Peyer's patch (tissue), 4 donors: ENCODE measurements at places on chromosomes 6 and 20. TPM values are rescaled to one million over a fixed set of nuclear protein-coding genes. Genes with fewer than 3 reads are reported as not detected.
A peak's percentile ranks its signal among the peaks of the same experiment; 100 is the strongest.

The TSBP1 gene
- total RNA-seq: not detected

- H3K36me3 ChIP-seq: no peaks in the 10 kb centered on the region
- H3K4me1 ChIP-seq: no peaks in the 10 kb centered on the region
- H3K27me3 ChIP-seq: no peaks in the 10 kb centered on the region
- no peak for DNase-seq
- no peak overlapping the region for H3K27ac ChIP-seq
These were observed 188.6 kb downstream of the KHDC1L start for GRCh38 chr6:73036689-73037088.

DNA sequence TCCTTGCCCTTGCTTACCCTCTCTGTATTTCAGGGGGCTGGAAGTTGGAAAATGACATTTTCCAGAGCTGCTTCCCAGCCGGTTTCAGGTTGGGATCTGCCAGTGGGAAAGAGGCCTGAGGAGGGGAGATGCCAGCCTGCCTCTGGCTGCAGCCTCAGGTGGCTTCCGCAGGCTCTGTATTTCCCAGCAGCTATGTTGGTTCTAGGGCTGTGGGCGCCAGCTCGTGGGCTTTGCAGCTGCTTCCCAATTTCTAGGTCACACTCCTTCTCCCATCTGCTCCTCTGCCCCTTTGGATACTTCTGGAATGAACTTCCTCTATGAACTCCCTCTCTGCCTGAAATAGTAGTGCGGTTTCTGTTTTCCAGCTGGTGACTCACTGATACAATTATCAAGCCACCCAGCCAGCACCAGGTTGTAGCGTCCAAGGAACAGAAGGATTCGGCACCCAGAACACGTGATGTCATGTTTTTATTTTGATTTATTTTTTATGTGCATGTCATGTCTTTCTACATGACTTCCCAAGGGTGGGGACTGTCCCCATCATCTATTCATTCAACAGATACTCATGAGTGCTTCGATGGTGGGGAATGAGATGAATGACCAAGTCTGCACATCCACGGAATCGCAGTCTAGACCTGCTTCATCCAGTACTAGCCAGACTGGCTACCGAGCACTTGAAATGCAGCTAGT is 38.0 kb downstream of the TGM2 start:
- H3K27me3 ChIP-seq: no peaks in the 10 kb centered on the region
- H3K4me3 ChIP-seq: no peak overlapping the region
- peak overlapping the region; percentile 18 for H3K27ac ChIP-seq
- no peak for DNase-seq
- no peaks in the 10 kb centered on the region for H3K4me1 ChIP-seq

The TTBK1 gene
- total RNA-seq: 1.4 TPM

DNA sequence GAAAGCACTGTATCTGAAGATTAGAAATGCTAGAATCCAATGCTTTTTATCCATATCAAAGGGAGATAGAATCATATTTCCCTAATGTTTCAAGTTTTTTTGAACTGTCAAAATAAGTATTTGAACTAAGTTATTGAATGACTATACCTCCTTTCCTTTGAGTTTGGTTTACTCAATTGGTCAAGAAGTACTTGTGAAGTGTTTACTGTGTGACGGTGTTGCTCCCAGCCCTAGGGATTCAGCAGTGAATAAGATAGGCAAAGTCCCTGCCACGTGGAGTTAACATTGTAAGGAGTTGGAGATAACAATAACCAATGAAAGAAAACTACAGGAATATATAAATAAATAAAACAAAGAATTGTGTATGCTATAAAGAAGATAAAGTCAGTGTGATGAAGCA is 535.9 kb downstream of the FRK start:
- no peaks in the 10 kb centered on the region for H3K27me3 ChIP-seq
- no peaks in the 10 kb centered on the region for H3K36me3 ChIP-seq
- H3K27ac ChIP-seq: no peak overlapping the region
- no peaks in the 10 kb centered on the region for H3K4me1 ChIP-seq
- H3K4me3 ChIP-seq: no peak overlapping the region

DNA sequence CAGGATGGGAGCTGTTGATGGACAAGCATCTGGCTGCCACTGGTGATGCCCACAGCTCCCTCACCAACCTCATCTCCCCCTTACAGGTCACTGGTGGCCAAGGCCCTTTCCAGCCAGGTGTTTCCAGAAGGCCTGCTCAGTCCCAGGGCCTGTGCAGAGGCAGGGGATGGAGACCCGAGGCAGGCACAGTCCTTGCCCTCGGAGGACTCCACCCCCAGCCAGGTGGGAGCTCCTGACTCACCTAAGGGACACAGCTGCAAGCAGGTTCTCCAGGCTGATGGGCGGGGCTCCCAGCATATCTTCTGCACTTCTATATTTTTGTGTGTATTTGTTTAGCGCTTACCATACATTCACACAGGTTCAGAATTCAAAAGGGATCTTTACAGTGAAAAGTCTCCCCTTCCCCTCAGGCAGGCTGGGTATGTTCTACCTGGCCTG is 17.4 kb downstream of the PRPH2 start:
- no peaks in the 10 kb centered on the region for H3K36me3 ChIP-seq
- H3K4me3 ChIP-seq: no peak overlapping the region
- H3K27ac ChIP-seq: no peak overlapping the region
- DNase-seq: no peak
- H3K4me1 ChIP-seq: no peaks in the 10 kb centered on the region
- no peaks in the 10 kb centered on the region for H3K27me3 ChIP-seq

The MUC22 gene
- not detected for total RNA-seq

- no peak for DNase-seq
- H3K4me1 ChIP-seq: no peaks in the 10 kb centered on the region
- no peak overlapping the region for H3K4me3 ChIP-seq
- no peaks in the 10 kb centered on the region for H3K27me3 ChIP-seq
- no peak overlapping the region for H3K27ac ChIP-seq
- no peaks in the 10 kb centered on the region for H3K36me3 ChIP-seq
These were observed 21.1 kb upstream of the AIG1 start for GRCh38 chr6:143039548-143039947.

- H3K4me1 ChIP-seq: no peaks in the 10 kb centered on the region
- H3K27me3 ChIP-seq: no peaks in the 10 kb centered on the region
- no peak for DNase-seq
- H3K36me3 ChIP-seq: no peaks in the 10 kb centered on the region
- no peak overlapping the region for H3K4me3 ChIP-seq
These were observed 11.8 kb downstream of the GNAS start for GRCh38 chr20:58864346-58864745.

DNA sequence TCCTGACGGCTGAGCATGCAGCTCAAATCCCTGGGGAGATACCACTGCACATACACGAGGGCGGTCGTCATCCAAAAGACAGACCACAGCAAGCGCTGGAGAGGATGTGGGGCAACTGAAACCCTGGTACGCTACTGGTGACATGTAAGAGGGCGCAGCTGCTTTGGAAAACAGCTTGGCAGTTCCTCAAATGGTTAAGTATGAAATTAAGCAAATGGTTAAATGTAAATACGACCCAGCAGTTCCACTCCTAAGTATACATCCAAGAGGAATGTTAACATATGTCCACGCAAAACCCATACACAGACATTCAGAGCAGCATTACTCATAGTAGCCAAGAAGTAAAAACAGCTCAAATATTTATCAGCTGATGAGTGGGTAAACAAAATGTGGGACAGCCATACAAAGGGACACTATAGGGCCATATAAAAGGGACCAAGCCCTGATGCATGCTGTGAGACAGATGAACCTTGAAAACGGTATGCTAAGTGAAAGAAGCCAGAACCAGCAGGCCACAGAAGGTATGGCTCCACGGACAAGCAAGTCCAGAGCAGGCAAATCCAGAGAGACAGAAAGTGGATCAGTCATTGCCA is 38.5 kb downstream of the RIPOR3 start:
- peak overlapping the region; percentile 27 for H3K27ac ChIP-seq
- no peaks in the 10 kb centered on the region for H3K36me3 ChIP-seq
- H3K27me3 ChIP-seq: no peaks in the 10 kb centered on the region

- peaks cover 12% of the 10 kb centered on the region for H3K4me1 ChIP-seq
- H3K27me3 ChIP-seq: no peaks in the 10 kb centered on the region
- DNase-seq: peak; percentile 82
- no peak overlapping the region for H3K4me3 ChIP-seq
- H3K36me3 ChIP-seq: no peaks in the 10 kb centered on the region
- H3K27ac ChIP-seq: peak overlapping the region; percentile 64
These were observed 37.3 kb upstream of the TOP1 start for GRCh38 chr20:40991181-40991889.

DNA sequence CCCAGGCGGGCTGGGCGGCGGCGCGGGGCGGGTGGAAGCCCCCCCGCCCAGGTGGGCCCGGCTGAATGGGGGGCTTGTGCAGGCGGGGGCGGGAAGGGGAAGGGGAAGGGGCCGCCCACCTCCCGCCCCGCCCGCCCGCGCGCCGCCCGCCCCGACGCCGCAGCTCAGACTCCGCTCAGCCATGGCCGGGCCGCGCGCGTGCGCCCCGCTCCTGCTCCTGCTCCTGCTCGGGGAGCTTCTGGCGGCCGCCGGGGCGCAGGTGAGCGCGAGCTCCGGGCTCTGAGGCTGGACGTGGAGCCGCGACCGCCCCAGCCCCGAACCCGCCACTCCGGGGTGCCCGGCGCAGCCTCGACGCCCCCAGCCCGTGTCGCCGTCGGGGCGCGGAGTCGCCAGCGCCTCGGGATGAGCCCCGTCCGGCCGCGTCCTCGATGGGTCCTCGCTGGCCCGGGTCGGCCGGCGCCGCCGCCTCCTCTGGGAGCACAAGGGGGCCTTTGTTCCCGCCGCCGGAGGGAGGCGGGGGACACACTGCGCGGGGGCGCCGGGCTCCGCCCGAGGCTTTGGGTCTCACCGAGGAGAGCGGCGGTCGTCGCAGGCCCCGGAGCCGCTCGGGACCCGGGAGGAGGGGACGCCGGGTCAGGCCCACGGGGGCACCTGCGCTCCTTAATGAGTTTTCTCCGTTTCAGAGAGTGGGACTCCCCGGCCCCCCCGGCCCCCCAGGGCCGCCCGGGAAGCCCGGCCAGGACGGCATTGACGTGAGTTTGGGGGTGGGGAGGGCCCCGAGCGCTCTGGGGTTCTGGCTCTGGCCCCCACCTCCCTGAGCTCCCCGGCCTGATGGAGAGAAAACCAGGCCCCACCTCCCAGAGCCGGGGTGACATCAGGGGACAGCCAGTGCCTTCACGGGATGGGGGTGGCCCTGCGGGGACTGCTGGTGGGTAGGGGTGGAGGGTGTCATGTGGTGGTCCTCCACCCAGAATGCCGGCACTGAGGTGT is at the start of gene COL9A3:
COL9A3 (plus strand) TSS at position 167 of the 990 bp plus-strand sequence; CDS start at position 182, 15 bp downstream.
- no peak within 1 kb of the TSS for H3K27ac ChIP-seq
- H3K36me3 ChIP-seq: no peaks in the 10 kb centered on the region
- H3K4me1 ChIP-seq: peaks cover 8% of the 10 kb centered on the region
- H3K4me3 ChIP-seq: peak within 1 kb of the TSS; percentile 44
- no peak for DNase-seq

DNA sequence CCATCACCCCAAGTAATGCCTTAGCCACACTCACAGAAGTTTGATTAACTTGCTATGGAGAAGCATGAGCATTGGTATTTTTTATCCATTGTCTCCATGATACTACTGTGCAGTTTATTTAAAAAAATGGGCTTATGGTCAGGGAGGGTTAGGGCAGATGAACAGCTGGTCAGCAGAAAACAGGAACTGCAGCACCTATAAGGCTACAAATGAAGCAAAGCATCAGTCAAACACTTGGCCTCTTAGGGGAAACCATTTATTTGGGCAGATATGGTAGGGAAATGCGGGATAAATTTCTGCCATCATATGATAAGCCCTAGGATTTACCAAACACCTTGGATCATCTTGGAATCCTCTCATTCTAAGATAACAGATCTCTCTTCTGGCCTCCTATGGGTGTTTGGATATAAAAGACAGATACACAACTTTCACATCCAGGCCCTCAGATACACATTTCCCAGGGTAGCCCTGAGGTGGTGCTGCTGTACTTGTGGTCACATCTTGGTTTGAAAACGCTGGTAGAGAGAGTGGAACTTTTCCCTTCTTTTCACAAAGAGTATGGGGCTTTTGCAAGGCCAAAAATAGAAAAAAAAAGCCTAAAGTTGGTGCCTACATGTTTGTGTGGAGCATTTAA is 42.8 kb upstream of the AHI1 start:
- H3K27me3 ChIP-seq: no peaks in the 10 kb centered on the region
- no peak overlapping the region for H3K27ac ChIP-seq
- no peak overlapping the region for H3K4me3 ChIP-seq
- DNase-seq: no peak
- H3K4me1 ChIP-seq: no peaks in the 10 kb centered on the region
- H3K36me3 ChIP-seq: no peaks in the 10 kb centered on the region

DNA sequence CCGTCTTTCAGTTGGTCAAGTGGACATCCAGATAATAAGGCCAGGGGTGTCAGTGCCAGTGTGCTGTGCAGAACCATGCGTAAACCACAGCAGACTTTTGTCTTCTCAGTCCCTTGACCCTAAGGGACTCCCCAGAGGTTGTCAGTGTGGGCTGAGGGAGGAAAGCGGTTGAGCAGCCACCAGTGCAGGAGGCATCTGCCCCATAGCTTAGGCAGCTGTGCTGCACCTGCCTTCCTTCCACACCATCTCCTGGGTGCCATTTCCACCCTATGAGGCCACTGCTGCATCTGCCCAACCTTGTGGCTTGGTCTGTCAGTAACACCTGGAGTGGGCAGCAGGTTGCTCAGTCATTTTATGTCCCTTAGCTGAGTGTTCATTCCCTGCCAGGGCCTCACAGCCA is 26.0 kb downstream of the PRPF6 start:
- no peaks in the 10 kb centered on the region for H3K4me1 ChIP-seq
- no peaks in the 10 kb centered on the region for H3K36me3 ChIP-seq
- H3K4me3 ChIP-seq: no peak overlapping the region
- no peak overlapping the region for H3K27ac ChIP-seq
- no peaks in the 10 kb centered on the region for H3K27me3 ChIP-seq
- DNase-seq: no peak

The TMEM14C gene
- 62.5 TPM for total RNA-seq

The SNX21 gene
- total RNA-seq: 17.5 TPM

The SLC17A1 gene
- not detected for total RNA-seq

The VPS16 gene
- 45.1 TPM for total RNA-seq

- H3K36me3 ChIP-seq: no peaks in the 10 kb centered on the region
- no peaks in the 10 kb centered on the region for H3K4me1 ChIP-seq
- no peak overlapping the region for H3K4me3 ChIP-seq
- no peaks in the 10 kb centered on the region for H3K27me3 ChIP-seq
- no peak overlapping the region for H3K27ac ChIP-seq
- no peak for DNase-seq
These were observed 319.6 kb upstream of the QKI start for GRCh38 chr6:163094881-163095280.

GRCh38 chr20:9550871-9551270 is 36.5 kb downstream of the LAMP5 start:
- no peaks in the 10 kb centered on the region for H3K36me3 ChIP-seq
- no peak for DNase-seq
- H3K4me1 ChIP-seq: no peaks in the 10 kb centered on the region
- no peak overlapping the region for H3K27ac ChIP-seq
- no peaks in the 10 kb centered on the region for H3K27me3 ChIP-seq

- no peak for DNase-seq
- no peaks in the 10 kb centered on the region for H3K36me3 ChIP-seq
- H3K27ac ChIP-seq: no peak overlapping the region
- H3K27me3 ChIP-seq: no peaks in the 10 kb centered on the region
- H3K4me3 ChIP-seq: no peak overlapping the region
These were observed 369.1 kb downstream of the MAFB start for GRCh38 chr20:40319741-40320516.
